Calu3 (cell line): ENCODE measurements at places on chromosomes 6 and 20.

DNA sequence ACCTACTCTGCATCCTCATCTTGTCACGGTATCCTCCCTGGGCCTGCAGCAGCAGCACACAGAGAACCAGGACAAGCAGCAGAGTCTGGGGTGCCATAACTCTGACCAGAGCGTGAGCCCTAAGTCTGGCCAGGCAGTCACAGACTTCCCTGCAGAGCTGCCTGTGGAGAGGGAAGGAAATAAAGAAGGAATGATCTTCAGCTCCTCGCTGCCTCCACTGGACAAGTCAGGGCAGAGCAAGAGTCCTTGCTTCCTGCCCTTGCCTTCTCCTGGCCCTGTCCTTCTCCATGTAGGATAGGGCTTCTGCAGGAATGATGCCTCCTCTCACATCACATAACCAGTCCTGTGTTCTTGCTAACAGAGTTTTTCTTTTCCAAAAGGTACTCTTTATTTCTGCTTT lies 15.9 kb upstream of the WFDC11 start:
- DNase-seq: peak; percentile 11

GRCh38 chr20:23227274-23227673 lies 123.3 kb upstream of the NXT1 start:
- no peak for DNase-seq

GRCh38 chr20:61823242-61823641 lies 242.4 kb downstream of the TAF4 start:
- no peak for DNase-seq

GRCh38 chr6:52215787-52216186 lies 28.5 kb downstream of the IL17F start:
- DNase-seq: no peak

DNA sequence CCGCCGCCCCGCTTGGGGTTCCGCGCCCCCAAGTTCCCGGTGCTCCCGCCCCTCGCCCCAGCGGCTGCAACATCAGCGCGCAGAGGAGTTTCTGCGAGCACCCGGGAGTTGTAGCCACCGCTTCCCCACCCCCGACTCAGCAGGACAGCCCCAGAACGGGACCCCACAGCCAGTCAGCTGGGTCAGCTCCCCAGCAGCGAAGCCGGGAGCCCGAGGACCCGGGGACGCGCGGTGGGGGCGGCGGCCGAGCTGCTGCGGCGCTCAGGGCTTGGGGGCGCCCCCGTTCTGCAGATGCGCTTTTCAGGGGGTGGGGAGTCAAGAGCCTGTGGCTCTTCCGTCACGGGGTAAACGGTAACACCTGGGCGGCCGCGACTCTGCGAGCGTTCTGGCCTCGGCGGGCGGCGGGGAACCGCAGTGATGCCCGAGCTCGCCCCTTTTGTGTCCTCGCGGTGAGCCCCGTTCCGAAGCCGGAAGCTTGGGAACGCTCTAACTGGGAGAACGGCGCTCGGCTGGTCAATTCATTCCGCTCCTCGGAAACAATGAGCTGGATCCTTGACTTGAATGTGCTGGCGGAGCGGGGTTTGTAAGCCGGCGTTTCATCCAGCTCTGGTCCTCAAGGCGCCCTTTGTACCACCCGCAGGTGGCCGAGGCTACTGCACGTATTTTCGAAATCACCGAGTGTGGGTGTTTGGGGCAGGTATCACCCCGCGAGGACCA lies 774 bp downstream of the PLEKHG1 start:
- peak; percentile 77 for DNase-seq

GRCh38 chr20:43681991-43682410 lies 15.1 kb downstream of the MYBL2 start:
- no peak for DNase-seq

DNA sequence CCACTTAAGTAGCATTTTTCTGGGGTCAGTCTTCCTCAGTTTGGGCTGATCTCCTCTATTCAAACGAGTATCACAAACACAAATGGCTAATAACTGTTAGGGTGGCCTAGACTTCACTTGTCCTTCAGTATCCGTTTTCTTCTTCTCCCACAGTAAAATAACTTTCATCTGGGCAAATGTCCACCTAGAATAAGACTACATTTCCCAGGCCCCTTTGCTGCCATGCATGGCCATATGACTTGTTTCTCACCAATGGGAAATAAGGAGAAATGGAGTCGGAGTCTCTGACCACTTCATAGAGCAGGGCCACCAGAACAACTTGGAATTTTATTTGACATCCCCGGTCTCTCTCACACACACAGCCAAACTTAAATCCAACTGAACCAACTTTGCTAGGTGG lies 51.4 kb downstream of the SULF2 start:
- DNase-seq: no peak

- no peak for DNase-seq
Observed at GRCh38 chr6:99645986-99646385, 39.4 kb downstream of the PRDM13 start.

DNA sequence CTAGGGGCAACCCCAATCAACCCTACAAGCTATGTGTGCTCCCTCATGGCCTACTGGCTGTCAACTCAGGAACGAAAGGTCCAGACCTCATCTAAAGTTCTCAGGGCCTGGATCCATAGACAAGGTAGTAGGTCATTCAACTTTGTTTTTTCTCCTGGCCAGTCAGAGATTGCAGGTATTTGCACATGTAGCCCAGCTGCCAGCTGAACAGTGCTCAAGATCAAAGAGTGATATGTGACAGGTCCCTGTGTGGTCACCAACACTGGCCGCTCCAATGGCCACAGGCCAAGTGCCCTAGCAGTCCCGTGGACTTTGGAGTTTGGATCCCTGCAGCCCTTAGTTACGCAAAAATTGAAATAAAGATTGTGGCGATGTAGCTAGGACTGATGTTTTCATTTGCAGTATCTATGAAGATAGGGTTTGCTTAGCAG lies 60.6 kb upstream of the ATXN1 start:
- no peak for DNase-seq

GRCh38 chr6:70980727-70981126 lies 23.9 kb upstream of the B3GAT2 start:
- no peak for DNase-seq

DNA sequence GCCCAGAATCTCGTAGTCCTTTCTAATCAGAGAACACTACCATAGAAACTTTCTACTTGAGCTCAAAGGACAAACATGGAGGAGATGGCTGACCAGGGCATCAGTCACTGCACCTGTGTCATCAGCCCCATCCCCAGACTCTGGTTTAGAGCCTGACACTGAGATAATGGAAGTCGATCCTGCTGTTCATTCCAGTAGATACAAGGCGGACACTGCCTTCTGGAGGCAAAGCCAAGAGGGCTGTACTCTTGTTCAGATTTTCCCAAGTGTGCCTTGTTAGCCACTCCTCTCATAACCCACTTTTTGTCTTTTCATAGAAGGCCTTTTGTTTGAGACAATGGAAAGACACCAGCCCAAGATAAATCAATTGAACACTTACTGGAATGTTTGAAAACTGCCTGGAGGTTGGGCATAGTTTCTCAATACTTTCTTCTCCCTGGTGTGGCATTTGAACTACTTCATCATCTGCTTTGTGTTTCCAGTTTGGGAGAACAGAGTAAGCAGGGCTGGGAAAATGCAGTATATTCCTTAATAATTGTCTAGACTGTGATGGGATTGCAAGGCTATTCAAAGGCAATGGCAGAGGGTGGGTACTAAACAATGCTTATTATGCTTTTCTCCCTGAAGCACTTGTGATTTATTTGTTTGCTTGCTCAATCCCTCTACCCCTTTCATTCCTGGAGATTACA lies 99.7 kb downstream of the CLIC5 start:
- no peak for DNase-seq

DNA sequence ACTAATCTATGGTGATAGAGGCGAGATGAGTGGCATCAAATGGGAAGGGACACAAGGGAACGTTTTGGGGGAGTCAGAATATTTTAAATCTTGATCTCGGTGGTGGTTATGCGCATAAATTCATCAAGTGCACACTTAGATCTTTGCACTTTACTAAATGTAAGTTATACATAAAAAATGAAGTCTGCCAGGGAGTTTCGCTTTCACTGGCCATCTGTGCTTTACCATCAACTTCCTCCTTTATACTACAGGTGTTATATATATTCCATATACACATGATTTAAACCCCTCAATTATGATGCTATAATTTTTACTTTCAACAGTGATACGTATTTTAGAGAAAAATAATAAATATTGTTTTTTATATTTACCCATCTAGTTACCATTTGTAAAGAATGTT lies 97.6 kb upstream of the AKIRIN2 start:
- no peak for DNase-seq

DNA sequence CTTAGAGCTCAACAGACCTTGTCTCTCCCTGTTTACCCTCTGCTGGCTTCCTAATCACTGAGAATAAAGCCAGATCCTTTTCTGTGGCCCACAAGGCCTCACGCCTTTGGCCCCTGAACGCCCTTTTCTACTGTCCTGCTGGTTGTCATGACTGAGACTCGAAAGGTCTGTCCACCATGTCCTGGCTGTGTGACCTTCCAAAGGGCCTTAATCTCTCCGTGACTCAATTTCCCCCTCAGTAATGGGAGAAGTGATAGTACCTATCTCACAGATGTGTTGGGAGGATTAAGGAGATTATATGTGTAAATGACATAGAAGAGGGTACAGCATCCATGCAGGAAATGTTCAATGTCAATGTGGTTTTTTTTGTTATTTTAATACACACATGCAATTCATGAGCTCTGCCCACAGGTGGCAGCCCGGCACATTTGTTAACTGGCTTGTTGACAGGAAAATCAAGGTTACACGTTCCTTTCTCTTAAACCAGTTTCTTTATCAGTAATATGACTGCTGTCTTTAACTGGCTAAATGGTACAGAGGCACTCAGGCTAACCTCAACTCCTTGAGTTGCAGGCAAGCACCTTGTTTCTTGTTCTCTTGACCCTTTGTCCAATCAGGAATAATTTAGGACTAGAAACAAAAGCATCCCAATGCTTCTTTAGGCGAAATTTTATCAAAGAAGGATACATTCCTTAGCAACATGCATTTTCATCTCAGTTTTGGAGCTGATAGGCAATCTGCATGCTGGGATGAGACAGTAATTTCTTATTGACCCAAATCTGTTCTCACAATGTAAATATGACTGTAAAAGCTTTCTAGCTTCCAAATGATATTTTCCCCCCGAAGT lies 16.6 kb downstream of the SLC22A1 start:
- DNase-seq: peak; percentile 64

GRCh38 chr6:33440649-33441309 lies 13.6 kb upstream of the ZBTB9 start:
- DNase-seq: no peak

DNA sequence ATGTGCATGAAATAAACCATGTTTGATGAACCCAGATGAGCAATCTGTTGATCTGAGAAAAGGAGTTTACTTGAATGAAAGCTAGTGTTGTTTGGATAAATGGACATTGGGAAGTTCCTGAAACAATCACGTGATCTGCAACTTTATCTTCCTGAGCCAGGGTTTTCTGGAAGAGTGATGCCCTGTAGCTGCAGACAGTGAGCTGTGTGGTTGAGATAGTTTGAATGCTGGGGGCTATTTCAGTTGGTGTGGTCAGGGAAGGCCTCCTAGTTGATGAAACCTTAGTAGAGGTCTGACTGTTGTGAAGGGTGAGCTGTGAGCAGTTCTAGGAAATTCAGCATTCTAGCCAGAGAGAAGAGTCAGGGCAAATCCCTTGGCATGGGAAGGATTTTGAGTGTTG lies 643.7 kb downstream of the UTRN start:
- no peak for DNase-seq

DNA sequence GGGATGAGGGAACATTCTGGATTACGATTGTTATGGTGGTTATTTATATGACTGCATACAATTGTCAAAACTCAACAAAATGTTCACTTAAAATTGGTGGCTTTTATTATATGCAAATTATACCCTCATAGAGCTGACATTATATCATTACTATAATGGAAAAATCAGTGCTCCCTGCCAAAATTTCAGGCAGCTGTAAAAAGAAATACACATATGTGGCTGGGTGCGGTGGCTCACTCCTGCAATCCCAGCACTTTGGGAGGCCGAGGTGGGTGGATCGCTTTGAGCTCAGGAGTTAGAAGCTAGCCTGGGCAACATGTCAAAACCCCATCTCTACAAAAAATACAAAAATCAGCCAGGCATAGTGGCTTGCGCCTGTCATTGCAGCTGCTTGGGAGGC lies 75.8 kb upstream of the SULF2 start:
- DNase-seq: no peak
